ENCODE measurements at places on chromosomes 1 and 21. TPM values are rescaled to one million over a fixed set of nuclear protein-coding genes. Genes with fewer than 3 reads are reported as not detected.
A peak's percentile ranks its signal among the peaks of the same experiment; 100 is the strongest.

GRCh38 chr1:43769350-43769908, 62.1 kb downstream of the ST3GAL3 start:
- DNase-seq: no peak
- no peak overlapping the region for H3K27ac ChIP-seq
- H3K27me3 ChIP-seq: no peaks in the 10 kb centered on the region
- H3K36me3 ChIP-seq: no peaks in the 10 kb centered on the region

- no peak overlapping the region for H3K27ac ChIP-seq
- DNase-seq: no peak
- H3K27me3 ChIP-seq: no peaks in the 10 kb centered on the region
- no peak overlapping the region for H3K4me3 ChIP-seq
- peaks cover 12% of the 10 kb centered on the region for H3K4me1 ChIP-seq
Measured at GRCh38 chr1:198575292-198575691, 34.8 kb upstream of the ATP6V1G3 start.

The CRNN gene
- not detected for total RNA-seq

- H3K4me3 ChIP-seq: no peak overlapping the region
- no peaks in the 10 kb centered on the region for H3K27me3 ChIP-seq
- no peaks in the 10 kb centered on the region for H3K4me1 ChIP-seq
- H3K27ac ChIP-seq: no peak overlapping the region
Measured at GRCh38 chr1:214389734-214390133, 108.8 kb downstream of the SMYD2 start.

DNA sequence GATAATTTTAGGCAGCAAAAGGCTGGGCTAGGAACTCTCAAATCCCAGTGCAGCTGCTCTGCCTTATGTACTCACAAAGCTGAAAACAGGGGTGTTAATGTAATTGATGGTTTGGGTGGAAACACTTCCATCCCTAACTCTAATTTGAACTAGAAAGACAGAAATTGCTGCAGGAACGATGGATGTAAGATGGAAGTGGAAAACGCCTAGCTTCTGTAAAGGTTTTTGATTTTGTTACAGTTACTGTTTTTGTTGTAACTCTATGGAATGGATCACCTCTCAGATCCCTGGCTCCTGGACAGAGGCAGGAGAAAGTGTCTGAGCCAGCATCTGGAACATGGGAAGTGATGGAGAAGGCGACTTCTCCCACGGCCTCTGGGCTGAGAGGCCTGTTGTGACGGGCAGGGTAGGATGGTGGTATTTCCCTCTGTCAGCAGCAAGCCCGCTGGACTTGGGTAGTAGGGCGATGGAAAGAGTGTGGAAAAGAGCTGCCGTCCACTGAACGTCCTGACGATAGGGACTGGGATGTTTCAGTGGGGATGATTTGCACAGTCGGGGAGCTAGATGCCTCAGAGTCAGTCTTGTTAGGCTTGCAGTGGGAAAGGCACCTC, 1.6 kb downstream of the TRAF5 start:
- no peaks in the 10 kb centered on the region for H3K27me3 ChIP-seq
- H3K4me3 ChIP-seq: no peak overlapping the region
- peaks cover 50% of the 10 kb centered on the region for H3K4me1 ChIP-seq
- peak overlapping the region; percentile 90 for H3K27ac ChIP-seq
- DNase-seq: no peak
- peaks cover 22% of the 10 kb centered on the region for H3K36me3 ChIP-seq

DNA sequence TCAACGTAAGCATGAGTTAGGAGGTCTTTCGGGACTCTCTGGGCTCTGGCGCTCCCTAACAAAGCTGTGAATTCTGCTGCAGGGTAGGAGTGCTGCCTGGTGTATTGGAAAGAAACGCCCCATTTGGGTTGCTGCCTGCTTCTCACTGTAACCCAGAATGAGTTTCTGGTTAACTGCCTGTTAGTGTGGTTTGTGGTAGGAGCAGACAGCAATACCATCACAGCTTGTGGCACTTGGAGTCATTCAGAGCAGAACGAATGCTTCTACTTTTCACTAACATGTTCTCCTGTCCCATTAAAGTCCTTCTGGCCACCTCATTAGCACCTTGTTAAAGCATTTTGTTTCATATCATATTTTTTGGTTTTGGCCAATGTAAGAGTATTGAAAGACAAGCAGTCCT, 18.1 kb downstream of the MAP3K7CL start:
- no peak overlapping the region for H3K4me3 ChIP-seq
- H3K27me3 ChIP-seq: no peaks in the 10 kb centered on the region
- DNase-seq: no peak
- peaks cover 8% of the 10 kb centered on the region for H3K4me1 ChIP-seq
- no peak overlapping the region for H3K27ac ChIP-seq

DNA sequence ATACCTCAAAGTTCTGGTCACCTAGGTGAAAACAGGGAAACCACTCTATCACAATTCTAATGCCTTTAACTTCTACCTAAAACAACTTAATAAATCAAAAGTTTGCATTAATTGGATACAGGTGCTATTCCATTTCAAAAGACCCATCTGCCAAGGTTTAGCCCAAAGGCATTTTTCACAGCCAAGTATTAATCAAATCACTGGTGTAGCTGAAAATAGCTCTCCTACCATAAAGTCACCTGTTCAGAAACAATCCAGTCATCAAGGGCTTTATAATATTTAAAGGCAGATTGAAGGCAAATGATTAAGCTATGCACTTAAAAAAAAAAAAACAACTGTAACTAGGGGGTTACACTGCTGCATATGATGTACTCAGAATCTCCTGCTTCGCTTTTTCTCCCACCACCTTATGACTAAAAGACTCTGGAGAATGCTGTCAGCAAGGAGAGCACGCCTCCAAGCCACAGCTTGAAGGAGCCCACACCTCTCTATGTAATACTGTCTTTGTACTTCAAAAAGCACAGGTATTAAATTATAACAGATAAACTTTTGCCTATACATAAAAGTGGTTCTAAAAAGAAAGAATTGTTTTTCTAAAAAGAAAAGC, 20.5 kb downstream of the KIAA0319L start:
- no peak overlapping the region for H3K27ac ChIP-seq
- no peak overlapping the region for H3K4me3 ChIP-seq

The ZNF593OS gene
- not detected for total RNA-seq

The PRAMEF15 gene
- not detected for total RNA-seq

- H3K4me3 ChIP-seq: no peak overlapping the region
- H3K27ac ChIP-seq: no peak overlapping the region
- no peak for DNase-seq
- peaks cover 11% of the 10 kb centered on the region for H3K4me1 ChIP-seq
- no peaks in the 10 kb centered on the region for H3K27me3 ChIP-seq
- no peaks in the 10 kb centered on the region for H3K36me3 ChIP-seq
Measured at GRCh38 chr1:169594391-169594790, 8.1 kb upstream of the F5 start.

GRCh38 chr1:201602413-201603265, 63.7 kb downstream of the NAV1 start:
- H3K4me1 ChIP-seq: peaks cover 11% of the 10 kb centered on the region
- H3K27ac ChIP-seq: no peak overlapping the region
- no peaks in the 10 kb centered on the region for H3K36me3 ChIP-seq
- DNase-seq: peak; percentile 43
- H3K4me3 ChIP-seq: no peak overlapping the region
- H3K27me3 ChIP-seq: no peaks in the 10 kb centered on the region

- H3K27ac ChIP-seq: no peak overlapping the region
- H3K4me3 ChIP-seq: no peak overlapping the region
- H3K27me3 ChIP-seq: no peaks in the 10 kb centered on the region
- no peaks in the 10 kb centered on the region for H3K4me1 ChIP-seq
- DNase-seq: no peak
Measured at GRCh38 chr1:6591222-6591621, 11.4 kb downstream of the ZBTB48 start.

The OPRD1 gene
- total RNA-seq: 0.07 TPM

GRCh38 chr1:93631626-93632365, 49.8 kb downstream of the BCAR3 start:
- peaks cover 6% of the 10 kb centered on the region for H3K36me3 ChIP-seq
- H3K27ac ChIP-seq: no peak overlapping the region
- peaks cover 30% of the 10 kb centered on the region for H3K4me1 ChIP-seq
- no peaks in the 10 kb centered on the region for H3K27me3 ChIP-seq
- no peak overlapping the region for H3K4me3 ChIP-seq
- DNase-seq: peak; percentile 28

DNA sequence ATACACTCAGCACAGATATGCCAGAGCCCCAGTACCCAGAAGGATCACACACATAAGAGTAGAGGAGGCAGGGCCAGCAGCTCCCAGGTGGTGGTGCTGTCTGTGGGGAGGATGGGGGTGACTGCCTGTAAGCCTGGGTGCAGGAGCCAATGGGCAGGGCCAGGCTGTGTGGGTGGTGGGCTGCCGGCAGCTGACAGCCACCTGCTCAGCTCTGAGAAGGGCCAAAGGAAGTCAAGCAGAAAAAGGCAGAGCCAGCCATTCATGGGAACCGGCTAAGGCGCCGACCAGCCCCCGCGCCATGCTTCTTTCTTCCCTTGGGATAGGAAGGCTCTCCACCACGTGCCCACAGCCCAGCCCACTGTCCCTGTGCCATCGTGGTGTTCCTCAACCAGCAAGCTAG, 14.1 kb downstream of the PIK3C2B start:
- peaks cover 51% of the 10 kb centered on the region for H3K4me1 ChIP-seq
- no peak for DNase-seq
- peaks cover 11% of the 10 kb centered on the region for H3K36me3 ChIP-seq
- no peaks in the 10 kb centered on the region for H3K27me3 ChIP-seq
- H3K27ac ChIP-seq: no peak overlapping the region
- no peak overlapping the region for H3K4me3 ChIP-seq

The AVPR1B gene
- total RNA-seq: not detected

DNA sequence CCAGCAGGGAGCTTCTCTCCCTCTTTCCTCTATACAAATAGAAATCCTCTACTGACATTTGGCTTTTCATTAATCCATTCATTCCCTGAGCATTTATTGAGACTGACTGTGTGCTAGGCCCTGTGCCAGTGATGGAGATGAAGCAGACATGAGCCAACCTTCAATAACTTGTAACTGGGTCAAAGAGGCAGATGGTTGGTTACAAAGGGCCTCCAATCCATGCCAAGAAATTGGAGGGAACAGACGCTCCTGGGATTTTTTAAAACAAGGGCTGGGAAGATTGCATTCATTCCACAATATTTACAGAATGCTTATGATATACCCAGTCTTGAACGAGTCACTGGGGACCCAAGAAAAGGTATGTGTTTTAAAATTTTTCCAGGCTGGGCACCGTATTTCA, 6.2 kb downstream of the HPCAL4 start:
- H3K27ac ChIP-seq: no peak overlapping the region
- H3K36me3 ChIP-seq: no peaks in the 10 kb centered on the region
- no peak for DNase-seq
- peak overlapping the region; percentile 5 for H3K4me3 ChIP-seq
- H3K27me3 ChIP-seq: peaks cover 100% of the 10 kb centered on the region
- H3K4me1 ChIP-seq: no peaks in the 10 kb centered on the region

- no peak overlapping the region for H3K4me3 ChIP-seq
- H3K27me3 ChIP-seq: no peaks in the 10 kb centered on the region
- H3K4me1 ChIP-seq: no peaks in the 10 kb centered on the region
- H3K36me3 ChIP-seq: no peaks in the 10 kb centered on the region
Measured at GRCh38 chr1:17503146-17503545, 36.4 kb upstream of the ARHGEF10L start.

The CRP gene
- 3.6 TPM for total RNA-seq

DNA sequence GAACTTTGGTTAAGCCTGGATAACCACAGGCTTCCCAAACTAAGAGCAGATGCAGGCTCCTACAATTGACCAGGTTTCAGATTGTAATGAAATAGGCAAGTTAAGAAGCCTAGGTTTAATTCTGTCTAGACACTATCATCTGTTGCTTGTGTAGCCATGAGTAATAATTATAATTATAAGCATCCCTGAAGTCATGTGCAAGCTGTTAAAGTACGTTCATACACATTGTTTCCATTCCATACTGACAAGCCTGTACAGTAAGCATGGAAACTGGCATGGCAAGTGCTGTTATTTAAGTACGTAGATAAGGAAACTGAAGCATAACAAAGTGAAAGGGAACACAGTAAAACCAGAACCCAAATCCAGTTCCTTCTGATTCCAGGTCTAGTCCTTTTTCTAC, 557.2 kb upstream of the BEND5 start:
- no peaks in the 10 kb centered on the region for H3K36me3 ChIP-seq
- no peak overlapping the region for H3K27ac ChIP-seq
- no peak for DNase-seq
- no peaks in the 10 kb centered on the region for H3K27me3 ChIP-seq

- H3K4me3 ChIP-seq: no peak overlapping the region
- peaks cover 43% of the 10 kb centered on the region for H3K36me3 ChIP-seq
- no peaks in the 10 kb centered on the region for H3K27me3 ChIP-seq
- H3K27ac ChIP-seq: no peak overlapping the region
- H3K4me1 ChIP-seq: no peaks in the 10 kb centered on the region
Measured at GRCh38 chr1:28565726-28566125, 12.8 kb downstream of the TRNAU1AP start.

DNA sequence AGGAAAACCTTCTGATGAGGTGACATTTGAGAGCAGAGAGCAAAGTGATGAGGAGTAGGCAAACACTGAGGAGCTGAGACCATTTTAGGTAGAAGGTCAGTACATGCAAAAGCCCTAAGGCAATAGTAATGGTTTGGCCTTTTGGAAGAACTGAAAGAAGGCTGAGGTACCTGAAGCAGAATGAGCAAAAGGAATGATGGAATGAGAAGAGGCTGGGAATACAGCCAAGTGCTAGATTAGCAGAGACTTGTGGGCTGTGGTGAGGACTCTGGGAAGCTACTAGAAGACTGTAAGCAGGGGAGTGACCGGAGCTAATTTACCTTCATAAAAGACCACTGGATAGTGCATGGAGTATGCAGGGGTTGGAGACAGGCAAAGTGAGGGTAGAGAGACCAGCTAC, 77.9 kb downstream of the GFI1 start:
- H3K4me1 ChIP-seq: no peaks in the 10 kb centered on the region
- no peaks in the 10 kb centered on the region for H3K36me3 ChIP-seq
- H3K27ac ChIP-seq: no peak overlapping the region
- no peak for DNase-seq
- peaks cover 18% of the 10 kb centered on the region for H3K27me3 ChIP-seq

- H3K4me1 ChIP-seq: no peaks in the 10 kb centered on the region
- H3K27ac ChIP-seq: no peak overlapping the region
- H3K4me3 ChIP-seq: no peak overlapping the region
- no peaks in the 10 kb centered on the region for H3K36me3 ChIP-seq
- no peak for DNase-seq
- H3K27me3 ChIP-seq: peaks cover 34% of the 10 kb centered on the region
Measured at GRCh38 chr1:226589008-226589733, 40.6 kb downstream of the STUM start.

- H3K36me3 ChIP-seq: no peaks in the 10 kb centered on the region
- H3K4me3 ChIP-seq: no peak overlapping the region
- H3K27ac ChIP-seq: no peak overlapping the region
- DNase-seq: no peak
- H3K27me3 ChIP-seq: peaks cover 3% of the 10 kb centered on the region
Measured at GRCh38 chr1:27864264-27864895, 8.0 kb upstream of the THEMIS2 start.

The AMY1A gene
- total RNA-seq: not detected

The CLCNKA gene
- total RNA-seq: not detected

DNA sequence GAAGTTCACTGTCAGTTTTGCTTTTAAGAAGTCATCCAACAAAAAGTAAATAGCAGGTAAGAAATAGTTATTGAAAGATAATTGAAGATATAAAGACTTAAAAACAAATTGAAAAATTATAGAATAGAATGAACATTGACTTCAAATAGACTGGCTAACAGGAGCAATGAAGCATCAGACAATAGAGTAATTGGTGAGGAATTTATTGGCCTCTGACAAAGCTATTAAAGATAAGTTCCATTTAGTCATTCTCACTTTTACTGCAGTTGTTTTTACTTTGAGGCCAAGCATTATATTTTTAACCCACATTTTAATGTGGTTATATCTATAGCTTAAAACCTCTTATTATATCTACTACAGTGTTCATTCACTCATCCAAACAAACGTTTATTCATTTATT, 228.8 kb upstream of the ADGRL2 start:
- no peak overlapping the region for H3K27ac ChIP-seq
- H3K4me3 ChIP-seq: no peak overlapping the region
- no peaks in the 10 kb centered on the region for H3K36me3 ChIP-seq
